ENCODE measurements at places on chromosomes 3 and 15.
A peak's percentile ranks its signal among the peaks of the same experiment; 100 is the strongest.

DNA sequence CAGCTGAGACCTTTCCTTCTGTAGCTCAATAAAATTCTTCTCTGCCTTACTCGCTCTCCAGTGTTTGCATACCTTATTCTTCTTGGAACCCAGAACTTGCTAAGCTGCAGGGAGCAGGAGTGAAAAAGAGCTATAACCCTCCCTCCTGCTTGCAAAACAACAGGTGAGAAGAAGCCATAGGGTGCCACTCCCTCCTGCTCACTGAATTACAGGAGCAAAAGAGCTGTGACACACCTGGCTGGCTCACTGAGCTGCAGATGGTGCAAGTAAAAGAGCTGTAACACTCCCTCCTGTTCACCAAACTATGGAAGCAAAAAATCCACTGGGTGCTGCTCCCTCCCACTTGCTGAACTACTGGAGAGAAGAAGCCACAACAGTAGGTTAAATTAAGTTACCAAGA is 44.2 kb upstream of the C2CD4B start:
- no peak for DNase-seq

- peak; percentile 92 for DNase-seq
These were observed 61.5 kb downstream of the IQSEC1 start for GRCh38 chr3:13011573-13012220.

DNA sequence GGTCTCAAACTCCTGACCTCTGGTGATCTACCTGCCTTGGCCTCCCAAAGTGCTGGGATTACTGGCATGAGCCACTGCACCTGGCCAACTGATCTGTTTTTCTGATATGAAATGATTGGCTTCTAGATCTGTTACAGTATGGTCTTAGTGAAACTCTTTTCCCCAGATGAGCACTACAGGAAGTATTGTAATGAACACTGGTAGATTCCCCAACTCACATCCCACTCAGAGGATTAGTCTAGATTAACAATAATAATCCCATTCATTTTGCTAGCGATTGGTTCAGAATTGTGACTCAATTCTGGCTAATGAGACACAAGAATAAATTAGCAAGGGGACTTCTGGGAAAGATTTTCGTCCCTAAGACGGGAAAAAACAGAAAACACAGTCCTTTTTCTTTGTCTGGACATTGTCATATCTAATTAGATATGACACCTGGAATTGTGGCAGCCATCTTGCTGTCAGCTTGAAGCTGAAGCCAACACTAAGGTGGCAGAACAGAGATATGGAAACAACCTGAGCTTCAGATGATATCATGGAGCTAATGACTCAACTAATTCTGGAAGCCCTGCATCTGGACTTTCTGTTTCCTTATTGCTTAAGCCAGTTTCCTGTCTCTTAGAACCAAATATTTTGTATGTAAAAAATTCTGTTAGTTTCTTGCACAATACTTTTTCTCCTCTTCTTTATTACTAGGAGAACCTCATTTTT is 17.4 kb upstream of the NPTN start:
- no peak for DNase-seq

DNA sequence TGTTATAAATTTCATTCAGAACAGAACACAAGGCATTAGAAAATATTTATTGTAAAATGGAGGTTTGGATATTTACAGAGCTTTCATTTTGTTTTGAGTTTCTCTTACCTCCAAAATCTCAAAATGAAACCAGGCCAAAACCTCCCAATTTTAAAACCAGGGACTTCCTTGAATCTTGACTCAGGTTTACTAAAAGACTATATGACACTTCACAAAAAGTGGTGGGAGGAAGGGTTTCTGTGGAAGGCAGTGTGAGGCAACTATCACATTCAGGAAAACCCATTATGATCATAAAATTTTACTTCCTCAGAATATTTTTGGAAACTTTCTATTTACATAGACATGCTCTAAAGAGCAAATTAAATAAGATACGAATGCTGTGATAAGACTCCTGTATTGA is 205.8 kb upstream of the EOMES start:
- DNase-seq: no peak

GRCh38 chr3:43001094-43001553 is 22.0 kb downstream of the GASK1A start:
- DNase-seq: no peak

DNA sequence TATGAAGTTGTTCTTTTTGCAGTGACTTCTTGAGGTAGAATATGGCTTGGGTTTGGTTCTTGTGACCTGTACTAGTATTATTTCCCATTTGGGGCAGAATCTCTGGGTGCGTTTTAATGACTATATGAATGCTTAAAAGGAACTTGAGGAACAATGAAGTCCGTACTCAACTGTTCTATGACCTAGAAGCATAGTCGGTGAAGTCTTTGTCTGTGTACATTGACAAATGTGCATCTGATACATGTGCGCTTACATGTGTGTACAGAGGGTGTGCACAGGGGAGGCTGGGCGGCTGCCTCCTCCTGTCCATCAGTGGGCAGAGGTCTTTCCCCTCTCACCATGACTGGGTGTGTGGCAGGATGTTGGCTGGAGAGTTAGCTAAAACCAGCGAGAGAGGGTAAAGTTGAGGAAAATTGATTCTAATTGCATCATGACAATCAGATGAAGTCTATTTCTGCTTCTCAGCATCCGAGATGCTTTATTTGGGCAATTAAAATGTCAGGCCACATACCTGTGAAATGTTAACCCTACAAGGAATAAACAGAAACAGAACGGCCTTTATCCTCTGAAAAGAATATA is 1.0 kb upstream of the NR2F2 start:
- DNase-seq: no peak

DNA sequence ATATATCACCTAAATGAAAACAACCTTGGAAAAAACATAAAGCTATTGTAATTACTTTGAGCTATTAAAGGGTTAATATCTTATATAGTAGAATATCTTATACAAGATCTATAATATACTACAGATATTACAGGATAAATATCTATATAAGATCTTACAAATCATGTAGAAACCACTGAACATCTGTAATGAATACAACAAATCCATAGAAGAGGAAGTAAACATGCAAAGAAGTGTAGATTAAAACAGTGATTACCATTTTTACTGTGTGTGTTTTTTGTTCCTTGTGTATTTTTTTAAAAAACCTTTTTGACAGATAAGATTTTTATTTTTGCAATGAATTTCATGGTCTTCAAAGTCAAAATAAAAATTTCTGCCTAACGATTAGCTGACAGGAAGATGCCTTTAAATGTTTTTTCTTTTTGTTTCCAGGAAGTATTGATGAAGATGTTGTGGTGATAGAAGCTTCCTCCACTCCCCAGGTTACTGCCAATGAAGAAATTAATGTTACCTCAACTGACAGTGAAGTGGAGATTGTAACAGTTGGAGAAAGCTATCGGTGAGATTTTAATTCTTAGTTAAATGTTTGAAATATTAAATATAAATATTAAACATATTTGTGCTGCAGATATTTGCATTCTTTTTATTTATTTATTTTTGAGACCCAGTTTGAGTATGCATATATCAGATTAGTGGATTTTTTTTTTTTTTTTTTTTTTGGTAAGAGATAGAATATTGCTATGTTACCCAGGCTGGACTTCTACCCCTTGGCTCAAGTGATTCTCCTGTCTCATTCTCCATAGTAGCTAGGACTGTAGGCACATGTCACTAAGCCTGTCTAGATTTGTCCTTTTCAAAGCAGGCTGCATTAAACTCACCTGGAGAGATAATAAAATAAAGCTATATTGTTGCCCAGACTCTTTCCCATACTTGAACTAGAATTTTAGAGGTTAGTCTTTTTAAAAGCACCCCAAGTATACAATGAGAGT is 52.8 kb upstream of the CCNB2 start:
- DNase-seq: no peak

- no peak for DNase-seq
These were observed 950.7 kb upstream of the CFAP20DC start for GRCh38 chr3:60000311-60001105.

DNA sequence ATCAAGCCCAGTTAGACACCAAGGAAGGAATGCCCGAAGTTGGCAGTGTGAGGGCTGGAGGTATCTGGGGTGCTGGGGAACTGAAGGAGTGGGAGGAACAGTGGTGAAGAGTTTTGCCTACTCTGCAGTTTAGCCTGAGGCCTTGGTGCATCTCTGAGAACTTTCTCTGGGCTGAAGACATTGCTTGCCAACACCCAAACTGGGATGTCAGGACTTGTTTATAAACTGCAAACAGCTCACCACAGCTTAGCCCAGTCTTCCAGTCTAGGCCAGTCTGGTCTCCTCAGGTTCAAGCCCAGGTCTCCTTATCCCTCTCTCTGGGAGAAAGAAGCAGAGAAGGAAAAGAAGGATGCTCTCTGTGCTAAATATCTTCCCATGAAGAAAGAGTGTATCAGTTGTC is 68.0 kb upstream of the BOC start:
- no peak for DNase-seq

DNA sequence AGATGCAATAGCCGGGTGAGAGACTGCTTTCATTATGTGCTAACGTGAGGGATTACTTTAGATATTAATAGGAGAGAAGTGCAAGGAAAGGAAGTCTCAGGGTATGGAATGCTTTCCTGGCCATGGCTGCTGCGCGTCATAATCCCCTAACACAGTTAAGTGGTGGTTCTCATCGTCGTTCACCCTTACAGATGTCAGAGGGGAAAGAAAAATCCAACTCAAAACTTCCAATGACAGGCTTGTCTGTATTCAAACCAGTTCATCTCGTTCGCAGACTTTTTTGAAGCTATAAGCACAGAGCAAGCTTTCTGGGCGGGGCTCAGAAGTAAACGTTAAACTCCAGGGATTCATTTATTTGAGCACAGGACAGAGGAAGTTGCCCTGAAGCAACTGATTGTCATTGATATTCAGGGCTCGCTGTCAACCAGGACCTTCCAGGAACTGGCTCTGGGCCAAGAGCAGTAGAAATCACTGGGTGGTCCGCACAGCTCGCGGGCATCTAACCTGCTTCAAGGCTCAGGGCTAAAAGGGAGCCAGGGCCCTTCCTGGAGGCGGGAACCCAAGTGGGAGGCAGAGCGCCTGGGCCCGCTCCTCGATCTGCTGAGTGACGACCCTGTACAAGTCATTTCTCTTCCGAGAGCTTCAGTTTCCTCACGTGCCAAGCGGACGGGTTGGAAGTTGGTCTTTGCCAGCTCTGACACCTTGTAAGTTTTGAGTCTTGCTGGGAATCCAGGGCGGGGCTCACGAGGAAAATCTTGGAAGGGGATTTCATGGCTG is 1.1 kb upstream of the LPP start:
- DNase-seq: peak; percentile 14

GRCh38 chr3:62670351-62670750 is 204.9 kb downstream of the CADPS start:
- DNase-seq: no peak

- DNase-seq: no peak
These were observed 156.8 kb downstream of the IMPG2 start for GRCh38 chr3:101163554-101163953.

DNA sequence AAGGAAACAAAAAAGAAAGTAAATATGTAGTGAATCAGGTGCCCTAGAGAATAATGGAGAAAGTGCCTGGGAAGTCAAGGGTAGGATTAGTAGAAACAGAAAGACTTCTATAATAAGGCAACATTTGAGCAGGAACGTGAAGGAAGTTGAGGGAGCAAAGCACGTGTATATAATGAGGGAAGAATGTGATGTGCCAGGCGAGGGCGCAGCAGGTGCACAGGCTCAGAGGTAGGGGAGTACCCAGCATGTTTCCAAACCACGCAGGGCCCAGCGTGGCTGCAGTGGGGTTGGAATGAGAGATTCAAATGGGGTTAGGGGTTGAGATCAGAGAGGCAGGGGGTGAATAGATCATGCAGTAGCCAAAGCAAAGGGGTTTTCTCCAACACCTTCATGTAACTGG is 91.9 kb upstream of the VGLL4 start:
- no peak for DNase-seq

- no peak for DNase-seq
These were observed 1.8 kb upstream of the UBE2E2 start for GRCh38 chr3:23201154-23201838.

DNA sequence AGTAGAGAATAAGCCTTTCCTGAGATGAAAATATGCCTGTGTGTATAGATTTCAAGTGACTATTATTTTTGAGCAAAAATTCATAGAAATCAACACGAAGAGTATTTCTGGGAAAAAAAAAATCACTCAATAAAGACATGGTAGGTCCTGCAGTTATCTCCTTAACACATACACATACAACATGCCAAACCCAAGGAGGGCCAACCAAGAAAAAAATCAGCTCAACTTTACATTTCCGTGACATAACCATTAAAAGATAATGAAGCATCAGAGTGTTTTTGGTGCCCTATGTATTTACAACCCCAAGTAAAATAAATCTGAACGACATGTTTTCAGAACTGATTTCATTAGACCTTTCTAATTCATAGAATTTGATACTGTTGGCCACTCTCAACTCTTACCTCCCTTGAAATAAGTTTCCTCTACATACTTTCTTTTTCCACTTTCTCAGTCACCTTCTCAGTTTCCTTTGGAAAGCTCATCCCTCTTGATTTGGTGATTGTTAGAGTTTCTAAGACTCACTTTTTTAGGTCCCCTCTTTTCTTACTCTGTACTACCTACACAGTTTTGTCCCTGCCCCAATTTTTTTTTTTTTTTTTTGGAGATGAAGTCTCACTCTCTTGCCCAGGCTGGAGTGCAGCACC is 162.3 kb downstream of the TBL1XR1 start:
- DNase-seq: no peak

- no peak for DNase-seq
These were observed 8.5 kb downstream of the HTR3D start for GRCh38 chr3:184040010-184040409.

GRCh38 chr15:68909601-68910100 is 20.7 kb upstream of the SPESP1 start:
- DNase-seq: no peak

DNA sequence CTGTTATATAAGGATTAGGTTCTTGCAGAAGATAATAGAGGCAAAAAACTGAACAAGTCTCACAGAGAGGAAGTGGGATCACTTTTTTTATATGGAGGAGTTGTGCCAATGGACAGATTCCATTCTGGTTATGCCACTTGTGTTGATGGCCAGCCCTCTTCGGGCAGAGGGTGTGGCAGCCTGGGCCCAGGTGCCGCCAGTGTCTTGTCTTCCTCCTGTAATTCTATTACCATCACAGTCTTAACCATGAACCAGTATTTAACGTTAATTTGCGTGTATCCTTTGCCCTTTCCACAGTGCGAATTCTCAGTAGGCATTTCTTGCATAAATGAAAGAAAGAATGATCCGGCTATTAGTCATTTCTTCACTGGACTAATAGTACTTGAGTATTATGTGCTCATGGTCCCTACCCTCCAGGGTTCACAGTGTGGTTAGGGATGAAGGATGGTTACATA is 7.0 kb upstream of the USP4 start:
- no peak for DNase-seq

DNA sequence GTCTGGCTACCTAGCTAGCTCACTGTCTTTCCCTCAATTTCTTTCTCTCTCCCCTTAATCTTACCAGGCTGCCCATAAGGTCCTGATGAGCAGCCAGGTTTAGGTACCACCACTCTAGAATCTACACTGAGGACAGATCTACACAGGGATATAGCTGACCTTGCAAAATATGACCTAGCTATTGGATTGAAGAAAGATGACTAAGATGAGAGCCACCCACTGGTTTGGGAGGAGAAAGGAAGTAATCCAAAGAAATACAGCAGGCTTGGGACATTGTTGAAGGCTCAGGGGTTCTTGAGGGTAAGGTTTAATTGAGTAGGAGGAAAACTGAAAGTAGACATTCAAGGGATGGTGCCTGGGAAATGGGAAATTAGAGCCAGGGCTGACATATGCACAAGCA is 142.0 kb upstream of the TMC3 start:
- no peak for DNase-seq
